SHP77 treated with DMSO at 0.1 percent for 48 hours (cell line): ENCODE measurements at places on chromosomes 6 and 20.

GRCh38 chr20:32906871-32907495 lies 48.3 kb downstream of the EFCAB8 start:
- no peak for DNase-seq

DNA sequence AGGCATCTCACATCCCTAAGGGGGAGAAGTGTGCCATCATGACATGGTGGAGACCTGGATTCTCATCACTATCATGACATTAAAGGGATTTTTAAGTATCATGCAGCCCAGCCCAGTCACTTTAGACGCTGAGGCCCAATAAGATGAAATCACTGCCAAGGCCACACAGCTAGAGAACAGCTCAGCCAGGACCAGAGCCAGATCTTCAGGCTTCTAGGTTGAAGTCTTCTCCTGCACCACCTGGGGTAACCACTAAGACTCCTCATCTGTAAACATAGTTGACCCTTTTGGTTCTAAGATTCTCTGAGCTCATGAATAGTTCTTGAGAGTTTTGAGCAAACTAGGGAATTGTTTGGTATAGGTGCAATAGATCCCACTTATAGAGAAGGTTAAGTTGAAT lies 125.1 kb downstream of the TCP11 start:
- no peak for DNase-seq

GRCh38 chr6:91482498-91482897 lies 895.6 kb upstream of the MAP3K7 start:
- DNase-seq = no peak

DNA sequence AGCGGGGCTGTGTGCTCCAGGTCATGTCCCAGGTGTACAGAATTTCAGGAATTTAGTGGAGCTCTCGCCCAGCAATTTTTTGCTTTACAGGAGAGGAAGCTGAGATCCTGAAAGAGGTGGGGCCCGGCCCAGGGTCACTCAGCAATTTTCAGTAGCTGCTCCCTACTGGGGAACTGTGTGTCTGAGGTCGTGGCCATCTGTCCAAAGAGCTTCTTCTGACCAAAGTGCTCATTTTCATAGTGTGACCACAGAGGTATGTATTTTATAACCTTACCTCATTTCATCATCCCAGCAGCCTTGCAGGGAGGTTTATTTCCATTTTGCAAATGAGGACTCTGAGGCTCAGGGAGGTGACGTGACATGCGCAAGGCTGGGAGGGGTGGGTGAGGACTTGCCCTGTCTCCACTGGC lies 46.3 kb downstream of the FAM209B start:
- no peak for DNase-seq

GRCh38 chr6:34416877-34417371 lies 8.9 kb downstream of the RPS10 start:
- DNase-seq = no peak

DNA sequence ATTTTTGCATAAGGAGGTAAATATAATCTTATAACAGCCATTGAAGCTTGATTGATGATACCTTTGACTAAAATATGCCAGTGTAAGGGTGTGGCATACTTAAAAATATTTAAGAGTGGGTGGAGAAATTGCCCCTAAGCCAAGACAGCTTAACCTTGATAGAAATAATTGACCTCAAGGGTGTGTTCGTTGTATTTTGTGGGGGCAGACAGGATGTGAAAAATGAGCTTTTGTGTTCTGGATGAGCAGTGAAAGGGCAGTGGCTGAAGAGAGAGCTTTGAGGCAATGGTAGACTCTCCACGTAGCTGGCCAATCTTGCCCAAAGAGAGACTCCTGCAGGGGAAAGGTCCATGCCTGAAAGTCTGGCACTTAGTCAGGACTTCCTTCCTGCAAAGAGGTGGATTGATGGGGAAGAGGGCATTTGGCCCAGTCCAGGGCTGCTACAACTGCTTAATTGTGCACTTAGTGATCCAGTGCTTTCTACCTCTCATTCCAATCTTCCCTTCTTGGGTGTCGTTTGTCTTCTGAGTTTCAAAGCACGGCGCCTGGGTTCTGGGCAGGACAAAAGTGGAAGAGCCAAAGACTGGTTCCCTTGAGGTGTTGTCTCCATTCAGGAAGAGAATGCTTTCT lies 15.6 kb upstream of the CD109 start:
- no peak for DNase-seq

- no peak for DNase-seq
Measured at GRCh38 chr6:4903751-4904370, 100.0 kb downstream of the RPP40 start.

GRCh38 chr6:21559238-21559637 lies 34.3 kb upstream of the SOX4 start:
- peak; percentile 32 for DNase-seq

DNA sequence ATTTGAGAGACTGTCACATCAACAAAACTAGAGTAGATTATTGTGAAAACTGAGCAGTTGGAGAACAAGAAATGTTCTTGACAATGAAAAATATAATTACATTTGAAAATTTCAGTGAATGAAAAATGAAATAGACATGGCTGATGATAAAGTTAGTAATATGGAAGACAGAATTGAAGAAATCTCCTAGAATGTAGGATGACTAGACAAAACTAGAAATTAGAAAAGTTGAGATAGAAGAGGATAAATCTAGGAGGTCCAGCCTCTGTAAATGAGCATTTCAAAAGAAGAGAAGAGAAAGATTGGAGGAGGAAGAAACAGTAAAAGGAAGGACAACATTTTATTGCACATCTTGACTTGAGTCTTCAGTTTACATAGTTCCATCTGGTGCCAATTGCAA lies 178.7 kb downstream of the NFATC2 start:
- no peak for DNase-seq

GRCh38 chr6:89826029-89826528 lies 3.6 kb upstream of the CASP8AP2 start:
- DNase-seq = no peak

DNA sequence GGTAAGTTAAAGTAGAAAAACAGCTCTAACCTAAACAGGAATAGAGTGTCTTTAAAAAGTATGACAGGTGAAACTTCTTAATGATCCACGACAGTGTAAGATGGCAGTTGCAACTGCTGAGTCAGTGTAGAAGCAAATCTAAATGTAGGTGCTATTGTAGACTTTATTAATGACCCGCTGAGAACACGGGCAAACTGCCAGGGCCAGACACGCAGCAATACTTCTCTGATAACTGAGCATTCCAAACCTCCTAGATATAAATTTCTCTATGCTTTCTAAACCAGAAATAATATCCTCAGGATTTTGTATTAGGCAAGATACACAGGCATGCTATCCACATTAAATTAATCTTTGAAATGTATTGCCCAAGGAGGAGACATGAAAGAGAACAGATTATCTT lies 1076.4 kb downstream of the HACE1 start:
- peak; percentile 72 for DNase-seq

GRCh38 chr6:118306392-118307238 lies 241.5 kb upstream of the PLN start:
- no peak for DNase-seq

DNA sequence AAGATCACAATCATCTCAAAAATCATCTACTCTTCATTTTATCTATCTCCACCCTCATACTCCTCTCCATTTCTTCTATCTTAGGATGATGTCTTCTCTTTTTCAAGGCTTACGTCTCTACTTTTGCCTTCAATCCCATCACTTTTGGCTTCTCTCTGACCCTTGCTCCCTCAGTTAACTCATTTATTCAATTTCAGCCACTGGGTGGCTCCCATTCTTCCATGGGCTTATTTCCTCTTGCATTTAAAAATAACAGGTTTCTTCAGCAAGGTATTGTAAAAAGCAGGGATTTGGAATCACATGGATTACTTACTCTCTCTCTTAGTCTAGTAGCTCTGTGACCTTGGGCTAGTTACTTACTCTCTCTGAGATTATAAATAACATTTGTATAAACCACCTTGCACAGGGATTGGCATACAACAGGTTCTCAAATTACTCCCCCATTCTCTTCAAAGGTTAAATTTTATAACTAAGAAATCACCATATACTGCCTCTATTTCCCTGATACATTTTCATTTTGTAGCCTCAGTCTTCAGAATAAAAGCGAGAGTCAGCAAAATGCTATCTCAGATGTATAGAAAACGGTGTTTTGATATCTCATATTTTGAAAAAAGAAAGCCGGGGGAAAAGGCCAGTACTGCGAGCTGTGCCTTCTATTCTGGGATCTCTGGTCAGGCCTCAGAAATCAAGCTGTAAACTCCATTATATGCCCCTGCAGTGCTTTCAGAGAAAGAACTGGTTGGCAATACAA lies 5.5 kb downstream of the ZSCAN12 start:
- DNase-seq = no peak

GRCh38 chr6:22943327-22943726 lies 374.0 kb downstream of the HDGFL1 start:
- no peak for DNase-seq

GRCh38 chr6:16163535-16164300 lies 34.8 kb downstream of the MYLIP start:
- no peak for DNase-seq

- DNase-seq = no peak
Measured at GRCh38 chr6:41045664-41046063, 3.4 kb downstream of the TSPO2 start.

GRCh38 chr6:45426251-45426650 lies 48.5 kb upstream of the SUPT3H start:
- DNase-seq = no peak

DNA sequence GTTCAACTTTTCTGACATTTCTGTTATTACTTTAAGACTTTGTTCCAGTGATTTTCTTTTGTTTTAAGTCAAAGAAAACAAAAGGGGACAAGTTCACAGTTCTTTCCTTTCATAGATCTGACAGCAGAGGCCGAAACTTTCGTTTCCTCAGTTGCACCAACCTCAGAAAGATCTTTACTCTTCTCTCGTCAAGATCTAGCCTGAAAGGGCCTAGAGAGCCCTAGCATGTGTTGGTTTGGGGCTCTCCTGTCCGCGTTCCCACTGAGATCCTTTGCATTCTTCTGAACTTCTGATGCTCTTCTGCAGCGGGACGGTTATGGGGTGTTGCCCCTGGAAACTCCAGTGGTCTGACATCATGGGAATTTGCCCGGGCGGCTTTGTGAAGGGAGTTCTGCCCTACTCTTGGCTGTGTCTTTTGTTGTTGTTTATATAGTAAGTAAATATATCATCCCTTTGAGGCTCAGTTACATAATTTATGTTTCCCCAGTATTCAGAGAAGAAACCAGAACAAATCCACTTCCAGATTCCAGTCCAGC lies 129.1 kb downstream of the SASH1 start:
- DNase-seq = no peak

- DNase-seq = no peak
Measured at GRCh38 chr20:32878820-32879219, 20.1 kb downstream of the EFCAB8 start.

GRCh38 chr20:21046413-21047070 lies 59.6 kb downstream of the LINC00237 start:
- no peak for DNase-seq

DNA sequence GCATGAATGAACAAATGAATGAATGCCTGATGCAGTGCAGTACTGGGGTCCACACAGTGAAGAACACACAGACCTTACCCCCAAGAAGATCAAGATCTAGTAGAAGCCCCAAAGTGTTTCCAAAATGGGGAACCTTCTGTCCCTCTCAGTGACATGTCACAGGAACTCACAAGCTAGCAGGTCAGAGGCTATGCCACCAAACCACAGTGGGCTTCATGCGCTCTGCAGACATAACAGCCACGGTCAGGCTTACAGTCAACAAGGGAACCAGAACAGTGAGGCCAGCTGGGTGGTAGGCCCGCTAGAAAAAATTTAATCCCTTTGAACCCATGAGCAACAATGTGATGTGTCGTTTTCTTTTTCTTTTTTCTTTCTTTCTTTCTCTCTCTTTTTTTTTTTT lies 20.2 kb upstream of the ARFGEF2 start:
- DNase-seq = no peak
